Bronchial epithelial cell (primary cell): ENCODE measurements at places on chromosomes 6 and 20. TPM values are rescaled to one million over a fixed set of nuclear protein-coding genes. Genes with fewer than 3 reads are reported as not detected.

The CD83 gene
- 0.53 and 1.0 TPM in 2 replicates for total RNA-seq

The ELOVL4 gene
- 6.1 and 15.0 TPM in 2 replicates for total RNA-seq

The SLC25A27 gene
- total RNA-seq = 5.3 and 13.8 TPM in 2 replicates

The LY6G5C gene
- total RNA-seq = 0.13 TPM in 1 of 2 replicates, not detected in the other

The CRISP3 gene
- under 0.01 and 2.4 TPM in 2 replicates for total RNA-seq

The ID4 gene
- 1.6 and 2.8 TPM in 2 replicates for total RNA-seq

The SLC32A1 gene
- under 0.01 TPM in 1 of 2 replicates, not detected in the other for total RNA-seq

The SEC63 gene
- total RNA-seq = 19.7 and 31.1 TPM in 2 replicates

The TFAP2C gene
- total RNA-seq = 2.9 and 5.1 TPM in 2 replicates

The PAK5 gene
- not detected in 2 replicates for total RNA-seq

The ELOVL2 gene
- total RNA-seq = under 0.01 TPM in 1 of 2 replicates, not detected in the other

The MAP3K5 gene
- 8.2 and 11.1 TPM in 2 replicates for total RNA-seq

The PRDM13 gene
- total RNA-seq = not detected in 2 replicates

The BTN1A1 gene
- total RNA-seq = not detected in 2 replicates

The PRDM1 gene
- 5.3 and 9.6 TPM in 2 replicates for total RNA-seq

The CYP21A2 gene
- under 0.01 TPM in 1 of 2 replicates, not detected in the other for total RNA-seq

The FOXQ1 gene
- 3.1 and 3.4 TPM in 2 replicates for total RNA-seq

The ATP5F1E gene
- total RNA-seq = 17.1 and 25.3 TPM in 2 replicates

The CDH22 gene
- total RNA-seq = not detected in 2 replicates

The SPATS1 gene
- not detected in 2 replicates for total RNA-seq

The ECT2L gene
- total RNA-seq = 0.13 TPM in 1 of 2 replicates, not detected in the other

The SAPCD1 gene
- 1.3 TPM in 2 replicates for total RNA-seq

The ANGPT4 gene
- not detected in 2 replicates for total RNA-seq

The HLA-DRB5 gene
- not detected in 2 replicates for total RNA-seq

The GPR63 gene
- 0.38 and 0.53 TPM in 2 replicates for total RNA-seq

The OR12D3 gene
- total RNA-seq = not detected in 2 replicates

The SIRPG gene
- not detected in 2 replicates for total RNA-seq

The PROKR2 gene
- not detected in 2 replicates for total RNA-seq

The SCGN gene
- total RNA-seq = not detected in 2 replicates

The BPIFB4 gene
- total RNA-seq = not detected in 2 replicates

The PEX6 gene
- 25.0 and 32.1 TPM in 2 replicates for total RNA-seq

The LAMA2 gene
- under 0.01 and 2.6 TPM in 2 replicates for total RNA-seq

The HLA-DQB1 gene
- 1.4 TPM in 1 of 2 replicates, not detected in the other for total RNA-seq

The RBM38 gene
- 6.8 and 7.6 TPM in 2 replicates for total RNA-seq

The CCNC gene
- 94.8 and 95.5 TPM in 2 replicates for total RNA-seq

The TRDN gene
- total RNA-seq = not detected in 2 replicates

The TNFRSF6B gene
- 4.9 and 7.1 TPM in 2 replicates for total RNA-seq

The SLC22A2 gene
- not detected in 2 replicates for total RNA-seq

The SEMG1 gene
- not detected in 2 replicates for total RNA-seq

The FAM83C gene
- total RNA-seq = 0.26 and 0.64 TPM in 2 replicates

The DLGAP4 gene
- 5.5 and 15.5 TPM in 2 replicates for total RNA-seq

The HINT3 gene
- total RNA-seq = 20.9 and 25.3 TPM in 2 replicates

The SIGLEC1 gene
- total RNA-seq = not detected in 2 replicates

The TBC1D32 gene
- 7.9 TPM in 2 replicates for total RNA-seq

The LTB gene
- not detected in 2 replicates for total RNA-seq

The CLPSL1 gene
- total RNA-seq = not detected in 2 replicates

The SULF2 gene
- 25.3 and 31.6 TPM in 2 replicates for total RNA-seq

The POM121L2 gene
- total RNA-seq = not detected in 2 replicates

The CALHM5 gene
- under 0.01 TPM in 1 of 2 replicates, not detected in the other for total RNA-seq

The SYNGAP1 gene
- total RNA-seq = 0.79 and 0.90 TPM in 2 replicates

The GSTA1 gene
- 0.26 TPM in 1 of 2 replicates, not detected in the other for total RNA-seq

The TOMM6 gene
- total RNA-seq = 35.2 and 55.0 TPM in 2 replicates

The TSPO2 gene
- not detected in 2 replicates for total RNA-seq

The PNPLA1 gene
- total RNA-seq = 0.26 and 1.2 TPM in 2 replicates

The TFAP2D gene
- total RNA-seq = not detected in 2 replicates

The CNBD2 gene
- total RNA-seq = 1.5 and 1.8 TPM in 2 replicates

The APOM gene
- 0.26 and 0.53 TPM in 2 replicates for total RNA-seq
